ENCODE measurements at places on chromosomes 1 and 21. TPM values are rescaled to one million over a fixed set of nuclear protein-coding genes. Genes with fewer than 3 reads are reported as not detected.

DNA sequence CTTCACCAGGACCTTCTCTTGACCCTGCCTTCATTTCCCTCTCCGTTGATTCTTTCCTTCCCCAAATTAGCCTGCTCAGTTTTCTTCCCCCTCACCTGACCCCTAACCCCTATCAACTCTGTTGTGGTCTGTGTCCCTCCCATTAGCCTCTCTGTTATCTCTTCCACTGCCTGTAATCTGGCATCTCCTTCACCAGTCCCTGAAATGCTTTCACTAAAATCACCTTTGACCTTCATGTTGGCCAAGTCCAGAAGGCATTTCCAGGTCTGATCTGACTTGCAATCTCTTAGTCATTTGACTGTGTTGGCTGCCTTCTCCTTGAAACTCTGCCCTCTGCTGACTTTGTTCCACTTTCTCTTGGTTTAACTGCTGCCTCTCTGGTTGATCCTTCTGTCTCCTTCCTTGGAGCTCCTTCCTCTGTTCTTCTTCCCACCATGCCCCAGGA lies 28.2 kb downstream of the ATP8B2 start:
- DNase-seq, result no peak

DNA sequence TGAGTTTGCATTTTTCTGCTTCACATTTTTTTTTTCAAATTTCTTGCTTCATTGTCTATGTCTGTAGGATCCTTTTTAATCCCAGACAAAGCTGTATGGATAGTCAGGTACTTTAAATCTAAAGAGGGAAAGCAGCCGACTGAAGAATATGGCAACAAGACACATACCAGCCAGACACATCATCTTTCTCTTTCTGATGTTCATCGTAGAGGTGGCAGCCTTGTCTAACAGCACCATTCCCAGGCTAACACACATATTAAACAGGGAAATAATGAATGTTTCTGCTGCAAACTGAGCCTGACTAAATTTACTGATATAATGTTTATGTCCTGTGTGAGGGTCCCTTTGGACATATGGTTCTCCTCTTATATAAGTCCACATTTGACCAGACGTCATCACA lies 3.7 kb upstream of the TEKT2 start:
- no peak for DNase-seq

GRCh38 chr1:178323067-178323466 lies 173.7 kb downstream of the CLEC20A start:
- DNase-seq, result no peak

DNA sequence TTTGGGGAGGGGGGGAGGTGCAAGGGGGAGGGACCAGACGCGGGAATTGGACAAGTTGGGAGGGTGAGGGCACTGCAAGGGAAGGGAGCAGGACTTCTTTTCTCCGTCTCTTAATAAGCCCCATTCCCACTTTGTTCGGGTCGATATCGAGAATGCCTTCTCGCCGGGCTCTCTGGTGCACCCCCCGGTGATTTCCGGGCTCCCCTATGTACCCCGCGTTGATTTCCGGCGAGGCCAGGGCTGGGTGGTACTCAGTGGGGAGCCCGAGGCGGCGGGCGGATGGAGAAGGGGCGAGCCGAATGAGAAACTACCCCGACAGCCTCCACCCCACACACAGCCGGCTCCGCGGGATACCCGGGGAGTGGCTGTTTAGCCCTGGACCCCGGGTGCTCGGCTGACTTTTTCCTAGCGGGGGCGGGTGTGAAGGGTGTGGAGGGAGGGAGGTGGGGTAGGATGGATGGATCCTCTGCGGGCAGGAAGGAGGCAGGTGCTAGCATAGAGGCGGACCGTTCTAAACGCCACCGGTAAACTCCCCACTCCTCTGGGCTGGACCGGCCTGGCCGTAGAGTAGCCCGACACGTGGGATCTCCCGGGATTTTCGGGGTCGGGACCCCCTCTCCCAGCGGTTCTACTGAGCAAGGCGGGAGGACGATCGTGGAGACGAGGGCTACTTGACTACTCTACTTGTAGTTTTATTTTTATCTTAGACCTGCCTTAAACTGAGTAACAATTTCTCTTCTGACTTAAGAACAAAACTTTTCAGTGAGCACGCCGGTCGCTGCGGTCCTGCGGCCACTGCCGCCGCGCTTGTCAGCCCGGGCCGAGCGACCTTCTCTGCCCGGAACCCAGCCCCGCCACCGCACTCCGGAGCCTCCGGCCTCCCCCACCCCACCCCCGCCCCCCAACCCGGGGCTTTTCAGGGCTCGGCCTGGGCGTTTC lies 1.0 kb downstream of the RNF220 start:
- DNase-seq, result no peak

- DNase-seq, result no peak
Observed at GRCh38 chr1:169999331-169999741, 75.2 kb downstream of the KIFAP3 start.

SLC1A7 gene
- 0.75 TPM for total RNA-seq

DNA sequence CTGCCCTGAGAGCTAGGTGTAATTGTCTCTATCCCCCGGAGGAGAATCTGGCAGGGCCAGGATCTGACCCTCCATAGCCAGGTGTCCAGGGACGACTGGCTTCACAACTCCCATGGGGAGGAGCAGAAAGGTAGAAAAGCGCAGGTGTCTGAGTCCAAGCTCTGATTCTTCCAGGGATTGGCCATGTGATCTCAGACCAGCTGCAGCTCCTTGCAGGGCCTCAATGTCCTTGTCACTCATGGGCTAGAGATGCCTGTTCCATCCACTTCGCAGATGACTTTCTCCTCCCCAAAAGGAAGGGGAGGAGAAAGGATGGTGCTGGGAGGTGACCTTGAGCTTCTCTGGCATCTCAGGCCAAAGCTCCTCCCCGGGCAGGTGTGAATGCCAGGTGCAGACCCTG lies 22.7 kb downstream of the HSPG2 start:
- DNase-seq, result no peak

GRCh38 chr1:183101841-183102276 lies 78.6 kb downstream of the LAMC1 start:
- DNase-seq, result no peak

DNA sequence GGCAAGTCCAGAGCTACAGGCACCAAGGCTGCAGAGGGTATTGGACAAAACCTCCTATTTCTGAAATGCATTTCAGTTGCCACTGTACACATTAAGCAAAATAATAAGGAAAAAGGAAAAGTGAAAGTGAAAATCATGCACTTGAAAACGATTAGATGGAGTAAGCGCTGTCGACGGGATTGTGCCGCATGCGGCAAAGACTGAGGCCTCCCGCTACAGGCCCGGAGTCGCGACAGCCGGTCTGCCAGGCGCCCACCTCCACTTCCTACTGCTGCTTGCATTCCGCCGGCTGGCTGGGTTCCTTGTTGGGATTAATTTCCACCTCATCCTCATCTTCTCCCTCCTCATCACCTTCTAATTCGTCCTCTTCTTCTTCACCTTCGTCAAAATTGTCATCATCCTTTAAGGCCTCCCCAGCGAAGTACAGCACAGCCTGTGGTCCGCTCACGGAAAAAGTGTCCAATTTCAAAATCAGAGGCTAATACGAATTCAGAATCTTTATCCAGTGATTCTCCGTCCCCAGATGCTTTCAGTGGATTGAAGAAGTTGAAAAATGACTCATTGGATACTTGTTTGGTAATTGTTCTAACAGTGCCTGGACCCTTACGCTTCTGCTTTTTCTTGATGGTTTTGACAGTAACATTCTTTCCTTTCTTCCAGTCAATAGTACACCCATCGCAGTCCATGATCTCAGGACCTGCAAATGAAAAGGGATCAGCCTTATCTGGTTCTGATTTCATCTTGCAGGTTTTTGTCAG lies 38.0 kb downstream of the CD58 start:
- no peak for DNase-seq

Data from dorsolateral prefrontal cortex (tissue), 122 donors.